ENCODE measurements at places on chromosomes 16 and 17. TPM values are rescaled to one million over a fixed set of nuclear protein-coding genes. Genes with fewer than 3 reads are reported as not detected.

GRCh38 chr17:1563786-1564613 lies 1.4 kb upstream of the PITPNA start:
- DNase-seq = no peak

GRCh38 chr16:17356243-17356933 lies 114.4 kb downstream of the XYLT1 start:
- no peak for DNase-seq

DNA sequence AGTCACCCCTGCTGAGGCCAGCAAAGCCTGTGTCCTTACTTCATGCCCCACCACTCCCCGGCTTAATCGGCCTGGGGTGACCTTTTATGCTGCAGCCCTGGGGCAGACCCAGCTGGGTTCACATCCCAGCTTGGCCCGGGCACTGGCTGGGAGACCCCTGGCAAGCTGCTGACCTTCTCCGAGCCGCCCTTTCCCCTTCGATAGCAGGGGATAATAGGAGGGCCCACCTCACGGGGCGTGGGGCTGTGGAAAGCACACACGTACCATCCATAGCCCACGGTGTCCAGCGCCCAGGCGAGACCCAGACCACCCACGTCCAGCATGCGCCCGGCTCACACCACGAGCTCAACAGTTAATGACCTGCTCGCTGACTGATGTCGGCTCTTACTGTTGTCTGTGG lies 26.8 kb downstream of the TBC1D16 start:
- no peak for DNase-seq

DNA sequence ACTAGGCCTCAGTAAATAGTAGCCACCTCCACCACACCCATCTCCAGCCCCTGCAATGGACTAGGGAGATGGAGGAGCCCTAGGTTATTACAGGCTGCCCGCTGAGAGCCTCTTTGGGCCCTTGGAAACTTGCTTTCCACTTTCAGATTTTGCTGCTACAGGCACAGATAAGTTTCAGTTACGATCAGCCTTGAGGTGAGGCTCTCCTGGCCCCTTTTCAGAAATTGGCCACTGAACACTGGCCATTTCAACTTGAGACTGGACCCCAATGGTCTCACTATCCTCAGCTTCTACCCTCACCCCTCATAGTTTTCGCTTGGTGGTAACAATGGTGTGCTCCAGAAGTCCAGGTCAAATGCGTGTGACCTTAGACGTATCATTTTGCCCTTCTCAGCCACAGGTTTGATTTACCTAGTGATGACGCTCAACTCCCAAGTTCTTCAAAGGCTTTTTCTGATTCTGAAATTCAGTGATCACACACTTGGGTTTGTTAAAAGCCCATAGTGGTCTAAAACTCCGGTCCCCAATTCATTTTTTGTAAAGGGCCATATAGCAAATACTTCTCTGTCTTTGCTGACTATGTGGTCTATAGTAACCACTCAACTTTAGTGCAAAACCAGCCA lies 1.0 kb downstream of the PMM2 start:
- no peak for DNase-seq

GRCh38 chr17:42514279-42514678 lies 21.8 kb upstream of the NAGLU start:
- DNase-seq = no peak

DNA sequence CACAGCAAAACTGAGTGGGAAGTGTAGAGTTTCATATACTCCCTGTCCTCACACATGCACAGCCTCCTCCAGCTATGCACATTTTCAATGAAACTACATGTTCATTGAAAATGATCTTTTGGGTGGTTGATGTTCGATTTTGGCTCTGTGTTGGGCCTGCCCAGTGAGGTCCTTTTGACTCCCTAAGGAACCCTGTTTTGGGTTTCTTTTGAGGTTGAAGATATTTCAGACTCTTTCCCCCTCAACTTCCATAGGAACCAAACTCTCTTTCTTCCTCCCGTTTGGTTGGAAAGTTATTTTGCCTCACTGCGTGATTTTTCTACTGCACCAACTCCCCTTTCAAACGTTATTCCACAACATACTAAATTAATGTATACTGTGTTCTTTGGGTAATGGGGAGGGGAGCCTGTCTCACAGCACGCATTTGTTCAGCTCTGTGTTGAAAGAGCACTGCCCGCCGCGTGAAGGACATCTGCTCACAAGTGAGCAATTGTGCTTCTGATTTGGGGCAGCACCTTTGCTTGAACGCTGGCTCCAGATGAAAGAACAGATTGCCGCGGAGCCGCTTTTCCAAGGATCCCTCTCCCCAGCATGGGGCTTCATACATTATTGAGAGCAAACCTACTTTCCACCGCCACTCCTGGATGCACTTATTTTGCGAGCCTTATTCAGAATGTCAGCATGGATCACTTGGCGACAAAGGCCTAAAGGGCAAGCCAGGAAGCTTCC lies 385.9 kb downstream of the WWOX start:
- no peak for DNase-seq

TEX14 gene
- 1.3 TPM for polyA plus RNA-seq

CDH13 gene
- 82.3 TPM for polyA plus RNA-seq
